ENCODE measurements at places on chromosomes 3 and 15.

DNA sequence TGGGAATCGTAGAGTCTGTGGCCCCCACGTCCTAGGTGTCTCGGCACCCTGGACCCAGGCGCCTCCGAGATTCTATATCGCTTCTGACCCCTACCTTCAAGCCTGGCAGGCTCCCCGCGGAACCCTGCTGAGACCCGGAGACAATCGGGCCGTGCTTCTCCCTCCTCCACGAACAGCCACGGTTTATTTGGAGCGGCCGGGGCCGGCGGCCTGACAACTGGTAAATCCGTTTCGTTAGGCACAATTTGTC is 1.4 kb downstream of the GATA2 start:
- no peak for DNase-seq

GRCh38 chr3:28171962-28172361 is 69.5 kb upstream of the CMC1 start:
- DNase-seq: no peak

- no peak for DNase-seq
These were observed 26.5 kb upstream of the MINDY4B start for GRCh38 chr3:150931745-150932144.

DNA sequence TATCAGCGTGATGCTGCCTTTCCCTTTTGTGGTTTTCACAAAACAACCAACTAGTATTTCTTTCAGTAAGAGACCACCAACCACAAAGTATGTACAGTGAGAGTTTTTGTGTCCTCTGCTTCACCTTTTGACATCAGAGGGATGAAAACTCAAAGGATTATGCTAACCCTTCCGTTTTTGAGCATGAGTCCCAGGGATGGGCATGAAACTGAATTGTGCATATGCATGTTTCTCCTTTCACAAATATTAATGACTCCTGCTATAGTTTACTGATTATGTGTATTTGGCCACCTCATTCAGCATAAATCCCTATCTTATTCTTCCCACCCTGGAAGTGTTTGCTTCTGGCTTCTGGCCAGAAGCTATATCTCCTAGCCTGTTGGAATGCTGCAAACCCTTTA is 59.2 kb downstream of the RSRC1 start:
- DNase-seq: peak; percentile 33

GRCh38 chr15:42324308-42324707 is 35.0 kb upstream of the CAPN3 start:
- no peak for DNase-seq

DNA sequence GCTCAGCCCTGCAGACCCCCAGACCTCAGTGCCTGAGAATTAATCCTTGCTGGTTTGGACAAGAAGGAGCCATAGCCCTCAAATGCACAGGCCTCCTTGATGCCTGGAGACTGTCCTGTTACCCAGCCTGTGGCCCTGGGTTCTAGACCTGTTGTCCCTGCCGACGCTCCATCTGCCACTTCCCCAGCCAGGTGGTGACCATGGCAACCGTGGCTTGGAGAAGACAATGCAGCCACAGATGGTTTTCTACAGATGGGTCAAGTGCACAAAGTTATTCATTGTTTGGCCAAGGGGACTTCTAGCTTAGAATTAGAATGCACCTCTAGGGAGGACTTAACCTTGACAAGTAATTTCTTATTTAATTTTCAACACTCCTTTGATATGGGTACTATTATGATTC is 297.1 kb downstream of the UACA start:
- DNase-seq: no peak

DNA sequence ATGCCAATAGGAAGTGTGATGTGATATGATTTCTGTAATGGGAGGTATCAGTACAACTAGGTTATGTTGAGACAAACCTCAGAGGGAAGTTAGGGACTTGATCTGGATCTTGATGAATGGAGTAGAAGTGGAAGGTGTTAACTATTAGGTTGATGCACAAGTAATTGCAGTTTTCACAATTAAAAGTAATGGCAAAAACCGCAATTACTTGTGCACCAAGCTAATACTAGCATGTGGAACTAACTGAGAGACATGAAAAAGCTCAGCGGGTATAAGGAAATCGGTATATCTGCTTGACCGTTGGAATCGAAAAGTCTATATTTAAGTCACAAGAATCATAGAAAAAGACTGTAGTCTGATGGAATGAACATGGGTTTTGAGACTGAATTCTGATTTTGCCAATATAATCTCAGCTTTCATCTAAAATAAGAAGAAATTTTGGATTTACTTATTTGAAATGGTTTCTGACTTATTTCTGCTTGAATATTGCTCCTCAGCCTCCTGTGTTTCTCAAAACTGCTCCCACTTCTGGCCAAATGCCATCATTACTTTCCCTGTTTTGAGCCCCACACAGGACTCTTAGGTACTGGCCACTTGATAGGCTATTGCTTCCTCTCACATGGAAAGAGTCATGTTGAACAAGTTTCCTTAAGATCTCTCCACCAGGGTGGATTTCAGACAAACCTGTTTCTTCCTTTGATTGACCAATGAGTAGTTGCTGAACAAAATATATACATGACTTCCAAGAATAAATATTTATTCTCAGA is 271.5 kb upstream of the COL8A1 start:
- no peak for DNase-seq

- peak; percentile 45 for DNase-seq
These were observed 152.9 kb downstream of the XXYLT1 start for GRCh38 chr3:195117978-195118581.

DNA sequence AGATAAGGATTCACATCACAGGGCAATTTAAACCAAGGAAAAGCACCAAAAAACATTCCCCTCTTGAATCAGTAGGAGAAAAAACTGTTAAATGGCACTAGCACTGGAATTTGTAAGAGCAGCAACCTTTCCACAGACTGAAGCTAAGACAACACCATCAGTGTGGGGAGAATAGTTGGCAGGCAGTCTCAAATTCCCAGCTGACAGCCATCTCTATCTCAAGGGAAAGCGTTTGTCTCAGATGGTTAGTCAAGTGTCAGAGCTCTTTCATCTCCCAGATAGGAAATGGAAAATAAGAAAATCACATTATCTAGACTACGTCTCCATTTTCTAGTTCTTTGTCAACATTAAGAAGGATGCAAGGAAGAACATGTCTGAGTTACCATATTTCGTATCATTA is 228.7 kb downstream of the WDR72 start:
- no peak for DNase-seq

- DNase-seq: peak; percentile 82
These were observed 159.1 kb downstream of the P3H2 start for GRCh38 chr3:189961522-189962161.

DNA sequence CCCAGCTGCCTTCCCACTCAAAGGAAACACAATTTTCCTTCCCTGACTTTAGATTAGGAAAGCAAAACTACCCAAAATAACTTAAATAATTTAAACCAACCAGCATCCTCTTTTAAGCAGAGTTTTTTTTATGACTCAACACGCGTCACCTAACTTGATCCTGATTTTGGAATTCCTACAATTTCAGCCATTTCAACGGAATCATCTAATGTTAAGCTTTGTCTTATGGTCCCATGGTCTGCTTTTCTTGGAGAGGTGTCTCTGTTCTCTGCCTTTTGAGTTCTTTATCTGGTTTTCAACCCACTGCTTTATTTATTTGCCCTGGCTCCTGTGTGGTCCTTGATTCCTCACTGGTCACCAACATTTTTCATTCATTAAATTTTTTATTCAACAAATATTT is 219.2 kb upstream of the ARHGEF26 start:
- DNase-seq: peak; percentile 57

DNA sequence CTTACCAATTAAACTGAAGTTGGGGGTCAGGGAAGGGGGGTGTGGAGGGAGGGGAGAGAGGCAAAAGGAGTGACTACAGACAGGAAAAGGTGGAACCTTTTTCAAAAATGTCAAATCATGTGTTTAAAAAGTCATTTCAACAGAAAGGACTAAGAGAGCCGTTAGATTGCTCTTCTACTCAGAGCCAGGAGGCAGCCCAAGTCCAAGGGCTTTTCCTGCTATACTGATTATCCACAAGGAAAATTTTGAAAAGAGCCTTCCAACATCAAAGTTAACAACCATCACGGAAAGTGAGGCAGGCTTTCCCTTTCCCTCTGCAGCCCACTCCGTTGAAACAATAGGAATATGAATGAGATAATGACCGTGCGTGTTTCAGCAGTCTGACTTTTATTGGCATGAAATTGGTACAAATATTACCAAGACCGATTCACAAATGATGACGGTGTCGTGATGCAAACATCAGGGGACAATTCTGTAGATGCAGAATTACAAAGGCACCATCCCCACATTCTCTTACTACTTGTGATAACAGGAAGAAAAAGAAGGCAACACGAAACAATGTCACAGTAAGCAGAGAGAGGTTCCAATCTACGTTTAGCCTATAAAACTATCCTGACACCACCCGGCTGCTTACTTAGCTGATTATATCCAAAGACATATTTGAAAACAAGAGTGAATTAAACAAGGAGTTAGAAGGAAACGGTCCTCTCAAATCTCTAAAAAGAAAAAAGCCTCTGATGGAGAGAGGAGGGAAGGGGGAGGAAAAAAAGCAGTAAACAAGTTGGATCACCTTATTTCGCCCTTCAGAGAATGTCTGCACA is 453.7 kb downstream of the FOXP1 start:
- peak; percentile 49 for DNase-seq

GRCh38 chr3:37319784-37320183 is 145.4 kb upstream of the LRRFIP2 start:
- no peak for DNase-seq

GRCh38 chr3:113914646-113915045 is 33.2 kb upstream of the ZDHHC23 start:
- DNase-seq: peak; percentile 88
